ENCODE measurements at places on chromosomes 3 and 15.

DNA sequence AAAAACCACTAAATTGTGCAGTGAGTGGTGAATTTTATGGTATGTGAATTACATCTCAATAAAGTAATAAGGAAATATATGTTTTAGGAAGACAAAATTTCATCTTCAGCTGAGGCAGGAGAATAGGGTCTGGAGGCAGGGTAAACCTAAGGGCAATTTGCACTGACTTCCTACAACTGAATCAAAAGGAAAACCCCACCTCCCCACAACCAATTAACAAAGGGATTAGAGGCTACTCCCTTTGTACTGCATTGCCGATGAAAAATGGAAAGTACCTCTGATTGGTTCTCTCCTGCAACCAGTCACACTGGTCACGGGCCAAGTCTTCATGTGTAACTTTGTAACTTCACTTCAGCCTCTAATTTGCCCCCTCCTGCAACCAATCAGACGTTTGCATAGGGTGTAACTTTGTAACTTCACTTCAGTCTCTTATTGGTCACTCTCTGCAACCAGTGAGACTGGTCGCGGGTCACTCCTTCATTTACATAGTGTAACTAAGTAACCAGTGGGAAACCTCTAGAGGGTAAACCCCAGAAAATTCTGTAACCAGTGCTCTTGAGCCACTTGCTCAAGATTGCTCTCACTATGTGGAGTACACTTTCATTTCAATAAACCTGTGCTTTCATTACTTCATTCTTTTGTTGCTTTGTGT lies 244.5 kb downstream of the CNTN4 start:
- no peak for DNase-seq

GRCh38 chr3:100665230-100665629 lies 44.1 kb upstream of the TFG start:
- DNase-seq = no peak

GRCh38 chr15:31304751-31305365 lies 21.8 kb upstream of the KLF13 start:
- DNase-seq = no peak

GRCh38 chr3:78951342-78951945 lies 816.4 kb downstream of the ROBO1 start:
- DNase-seq = no peak

GRCh38 chr15:42153874-42154211 lies 2.6 kb downstream of the PLA2G4F start:
- no peak for DNase-seq

- DNase-seq = no peak
Observed at GRCh38 chr15:99345832-99346462, 94.7 kb downstream of the LRRC28 start.

DNA sequence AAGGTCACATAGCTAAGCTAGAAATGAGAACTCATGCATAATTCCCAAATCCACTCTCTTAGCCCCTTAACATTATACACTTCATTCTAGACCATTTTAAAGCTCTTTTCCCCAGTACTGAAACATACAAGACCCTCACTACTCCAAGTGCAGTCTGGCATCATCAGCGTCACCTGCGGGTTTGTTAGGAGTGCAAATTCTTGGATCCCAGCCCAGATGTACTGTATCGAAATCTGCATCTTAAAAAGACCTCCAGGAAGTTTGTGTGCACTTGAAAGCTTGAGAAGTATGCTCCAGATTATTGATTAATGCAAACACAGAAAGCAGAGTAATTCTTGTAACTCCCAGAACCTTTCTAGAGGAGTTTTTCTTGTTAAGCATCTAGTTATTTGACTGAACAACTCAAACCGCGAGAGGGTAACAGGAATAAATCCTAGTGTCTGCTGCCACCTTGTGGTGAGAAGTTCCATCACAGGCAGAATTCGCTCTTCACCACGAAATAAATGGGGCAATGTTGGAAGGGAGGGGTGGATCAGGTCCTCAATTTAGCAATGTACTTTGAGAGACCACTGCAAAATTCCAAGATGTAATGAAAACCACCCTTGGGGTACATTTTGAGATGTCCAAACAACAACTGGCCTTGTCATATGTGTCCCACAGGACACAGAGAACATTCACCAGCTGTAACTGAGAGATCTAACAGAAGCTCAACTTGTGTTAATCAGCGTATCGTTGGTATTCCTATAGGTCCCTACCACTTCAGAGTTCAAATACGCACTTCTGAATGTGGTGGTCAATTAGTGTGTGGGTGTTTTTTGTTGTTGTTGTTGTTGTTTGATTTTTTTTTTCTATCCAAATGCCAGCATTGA lies 583 bp upstream of the C3orf49 start:
- DNase-seq = peak; percentile 20

DNA sequence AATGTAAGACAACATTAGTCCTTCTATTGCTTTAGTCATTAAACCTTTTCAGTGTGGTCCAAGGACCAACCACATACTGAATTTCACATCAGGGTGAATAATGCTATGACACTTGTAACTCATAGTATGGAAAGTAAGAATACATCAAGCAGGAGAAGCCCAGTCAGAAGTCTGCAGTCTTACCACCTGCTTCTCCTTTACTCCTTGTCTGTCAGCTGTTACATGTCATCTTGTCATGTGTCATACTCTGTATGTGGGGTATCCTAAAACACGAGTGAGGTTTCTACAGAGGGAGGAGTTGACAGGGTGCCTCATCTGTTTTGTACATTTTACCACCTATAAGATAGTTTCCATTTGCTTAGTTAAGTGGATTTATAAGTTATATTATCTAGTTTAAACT lies 32.8 kb upstream of the EID1 start:
- DNase-seq = no peak

- no peak for DNase-seq
Observed at GRCh38 chr15:40046721-40047414, 7.9 kb upstream of the SRP14 start.

GRCh38 chr3:156957715-156958114 lies 131.6 kb downstream of the LEKR1 start:
- no peak for DNase-seq

GRCh38 chr3:120446891-120447668 lies 3.7 kb downstream of the FSTL1 start:
- DNase-seq = no peak

DNA sequence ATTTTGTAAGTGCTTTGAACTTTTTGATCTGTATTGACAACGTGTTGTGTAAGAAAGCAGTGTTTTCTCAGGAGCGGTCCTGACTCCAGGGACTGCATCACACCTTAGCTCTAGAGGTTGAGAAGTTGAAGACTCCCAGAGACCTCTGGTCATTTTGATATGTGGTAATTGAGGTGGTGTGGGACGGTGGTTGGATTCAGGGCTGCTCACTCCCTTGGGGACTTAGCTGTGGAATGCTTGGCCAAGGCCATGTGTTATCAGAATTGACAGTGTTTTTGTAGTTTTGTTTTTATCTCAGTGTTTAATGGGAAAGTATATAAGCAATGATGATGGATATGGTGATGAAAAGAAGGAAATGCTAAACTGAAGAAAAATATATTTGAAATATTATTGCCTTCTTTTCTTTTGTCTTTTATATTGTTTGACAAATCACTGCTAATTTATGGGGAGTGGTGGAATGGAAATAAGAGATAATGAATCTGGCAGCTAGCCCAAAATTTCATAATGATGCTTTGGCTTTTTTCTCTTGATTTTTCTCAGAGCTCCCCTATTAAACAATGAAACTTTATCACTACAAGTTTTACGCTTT lies 16.0 kb downstream of the CMSS1 start:
- no peak for DNase-seq

All from left ventricle myocardium inferior (tissue), 1 donor.